ENCODE measurements at places on chromosomes 5 and 9.

DNA sequence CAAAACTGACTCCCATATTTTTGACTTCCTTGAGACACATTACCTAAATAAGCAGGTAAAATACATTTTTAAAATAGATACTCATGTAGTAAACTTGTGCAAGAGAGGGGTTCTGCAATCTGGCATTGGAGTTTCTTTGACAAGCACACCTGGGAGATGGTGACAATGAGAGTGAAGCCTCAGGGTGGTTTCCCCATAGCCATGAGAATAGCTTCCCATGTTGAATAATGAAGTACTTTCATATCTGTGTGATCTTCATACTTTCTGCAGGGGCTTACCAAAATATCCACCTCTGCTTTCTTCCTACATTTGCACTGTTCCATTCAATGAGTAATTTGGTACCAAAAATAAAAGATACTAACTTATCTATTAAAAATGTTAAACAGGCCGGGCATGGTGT is 44.7 kb upstream of the VCAN start:
- no peak for DNase-seq

GRCh38 chr5:157186309-157187045 is 5.8 kb downstream of the ITK start:
- DNase-seq: no peak

- DNase-seq: no peak
Measured at GRCh38 chr5:125140855-125141254, 394.4 kb upstream of the ZNF608 start.

GRCh38 chr5:178624631-178625546 is 2.0 kb downstream of the CLK4 start:
- no peak for DNase-seq

GRCh38 chr9:120892748-120893610 is 16.0 kb upstream of the PHF19 start:
- DNase-seq: no peak

- no peak for DNase-seq
Measured at GRCh38 chr5:142845954-142846398, 75.8 kb downstream of the ARHGAP26 start.

DNA sequence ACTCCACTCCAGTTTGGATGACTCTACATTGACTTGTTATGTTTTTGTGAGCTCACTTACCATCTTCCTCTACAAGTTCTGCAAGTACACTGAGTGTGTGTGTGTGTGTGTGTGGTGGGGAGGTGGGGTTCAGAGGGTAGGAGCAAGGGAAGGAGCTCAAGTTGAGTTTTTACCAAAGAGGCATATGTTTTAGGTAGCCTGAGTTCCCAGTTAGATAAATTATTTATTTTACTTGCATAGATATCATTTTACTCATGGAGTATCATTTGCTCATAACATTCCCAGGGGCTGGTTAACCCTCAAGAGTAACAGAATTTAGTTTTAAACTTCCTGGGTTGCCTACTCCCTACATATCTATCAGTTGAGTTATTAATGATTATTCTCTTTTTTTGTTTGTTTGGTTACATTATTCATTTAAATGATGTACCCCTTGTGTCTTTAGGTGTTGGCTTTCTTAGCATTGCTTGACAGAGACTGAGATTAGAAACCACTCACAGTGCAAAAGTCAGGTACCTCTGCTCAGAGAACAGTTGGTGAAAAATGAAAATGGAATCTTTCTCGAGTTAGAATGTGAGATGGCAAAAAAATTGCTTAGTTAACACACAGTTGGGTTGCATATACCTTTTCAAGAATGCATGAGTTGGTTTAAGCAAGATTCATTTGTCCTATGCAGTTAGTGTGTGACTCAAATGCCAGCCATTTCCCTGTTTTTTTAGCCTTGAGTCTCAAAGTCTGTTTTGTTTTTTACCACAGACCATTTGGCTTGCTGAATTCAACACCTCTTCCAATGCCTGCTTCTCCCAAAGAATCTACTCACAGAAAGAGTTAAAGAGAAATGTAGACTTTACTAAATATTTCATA is 29.2 kb downstream of the TNFSF8 start:
- DNase-seq: no peak
